OCI-M1 (cell line): ENCODE measurements at places on chromosomes 1 and 21.

DNA sequence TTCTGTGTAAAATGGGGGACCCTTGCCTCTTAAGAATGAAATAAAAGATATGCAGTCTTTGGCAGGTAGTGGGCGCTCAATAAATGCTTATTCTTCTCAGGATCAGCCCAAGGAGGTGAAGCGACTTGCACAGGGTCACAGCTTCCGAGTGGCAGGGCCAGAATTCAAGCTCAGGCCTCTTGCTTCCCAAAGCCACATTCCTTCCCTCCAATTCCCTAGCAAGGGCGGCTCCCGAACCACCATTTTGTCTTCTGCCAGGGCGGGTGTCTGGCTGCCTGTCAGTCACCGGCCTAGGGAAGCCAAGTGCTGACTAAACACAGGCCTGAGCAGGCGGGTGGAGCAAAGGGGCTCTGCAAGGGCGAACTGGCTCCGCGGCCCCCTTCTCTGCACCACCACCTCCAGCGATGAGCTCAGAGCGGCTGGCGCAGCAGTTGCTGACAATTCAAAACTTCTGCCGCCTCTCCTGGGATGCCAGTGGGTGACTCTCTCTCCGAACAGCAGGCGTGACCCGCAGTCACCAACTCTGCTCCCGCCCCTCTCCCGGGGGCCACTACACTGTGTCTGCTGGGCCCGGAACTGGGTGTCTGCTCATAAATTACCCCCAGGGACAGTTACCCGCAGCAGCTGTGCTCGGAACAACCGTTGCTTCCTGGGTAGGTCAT, 10.8 kb downstream of the GPR3 start:
- DNase-seq: peak; percentile 16

DNA sequence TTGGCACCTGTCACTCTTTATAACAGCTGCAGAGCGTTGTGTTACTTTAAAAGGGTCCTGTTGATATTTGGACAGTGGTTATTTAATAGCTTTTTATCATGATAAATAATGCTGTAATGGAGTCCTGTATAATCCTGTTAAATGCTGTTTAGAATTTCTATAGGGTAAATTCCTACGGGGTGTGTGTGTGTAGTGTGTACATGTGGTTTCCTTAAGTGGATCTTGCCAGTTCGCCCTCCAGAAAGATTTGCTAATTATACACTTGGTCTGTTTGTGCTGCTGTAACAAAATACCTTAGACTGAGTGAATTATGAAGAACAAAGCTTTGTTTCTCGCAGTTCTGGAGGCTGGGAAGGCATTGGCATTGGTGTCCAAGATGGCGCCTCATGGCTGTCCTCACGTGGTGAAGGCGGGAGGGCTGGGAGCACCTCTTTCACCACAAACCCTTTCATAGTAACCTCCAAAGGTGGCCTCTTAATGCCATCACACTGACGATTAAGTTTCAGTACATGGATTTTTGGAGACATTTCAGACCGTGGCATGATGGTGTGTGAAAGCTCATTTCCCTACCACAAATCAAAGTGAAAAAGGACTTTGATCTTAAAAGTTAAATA, 11.2 kb downstream of the PRMT2 start:
- no peak for DNase-seq

- no peak for DNase-seq
These were observed 16.3 kb upstream of the DESI2 start for GRCh38 chr1:244636488-244637259.

GRCh38 chr1:67524143-67525052, 94.2 kb upstream of the SERBP1 start:
- peak; percentile 18 for DNase-seq

DNA sequence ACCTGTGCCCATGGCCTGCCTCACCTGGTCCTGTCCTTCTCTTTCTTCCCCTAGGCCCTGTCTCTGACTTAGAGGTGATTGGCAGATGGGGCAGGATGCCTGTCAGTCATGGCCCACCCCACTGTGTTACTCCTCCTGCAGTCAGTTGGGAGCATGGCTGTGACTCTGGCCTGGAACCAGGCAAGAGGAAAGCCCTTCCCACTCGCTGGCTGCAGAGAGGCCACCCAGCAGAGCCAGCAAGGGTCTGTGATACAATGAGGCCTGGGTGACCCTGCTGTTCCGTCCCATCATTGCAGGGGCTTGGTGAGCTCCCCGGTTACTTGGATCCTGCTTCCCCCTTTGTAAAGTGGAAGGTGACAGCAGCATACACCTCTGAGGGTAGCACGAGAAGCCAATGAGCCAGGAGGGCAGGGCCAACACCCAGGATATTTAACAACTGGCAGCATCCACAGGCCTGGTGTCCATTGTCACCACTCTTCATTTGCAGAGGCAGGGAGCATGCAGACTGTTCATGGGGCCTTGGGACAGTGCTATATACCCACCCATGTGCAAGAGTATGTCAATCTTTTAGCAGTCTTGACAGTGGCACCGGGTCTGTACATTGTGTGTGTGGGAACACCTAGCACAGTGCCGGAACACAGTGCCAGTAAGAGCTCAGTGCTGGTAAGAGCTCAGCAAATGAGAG, 191.0 kb upstream of the C1orf174 start:
- DNase-seq: no peak

DNA sequence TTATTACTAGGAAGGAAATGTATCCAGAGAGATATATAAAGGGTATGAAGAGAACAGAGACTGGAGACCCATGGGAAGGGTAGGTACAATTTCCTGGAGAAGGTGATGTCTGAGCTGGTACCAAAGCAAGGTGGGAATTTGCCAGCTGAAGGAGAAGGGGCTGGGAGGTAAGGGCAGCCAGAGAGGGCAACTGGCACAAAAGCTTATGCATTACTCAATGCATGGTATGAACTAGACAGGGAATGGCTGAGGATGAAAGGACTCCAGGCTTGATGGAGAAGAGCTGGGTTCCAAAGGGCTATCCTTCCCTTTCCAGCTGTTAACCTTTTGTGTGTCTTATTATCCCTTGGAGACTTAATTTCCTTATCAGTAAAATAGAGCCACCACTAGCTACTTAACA, 113.6 kb upstream of the GADD45A start:
- DNase-seq: no peak

- DNase-seq: no peak
These were observed 162.3 kb upstream of the ADAMTS5 start for GRCh38 chr21:27129215-27129614.

DNA sequence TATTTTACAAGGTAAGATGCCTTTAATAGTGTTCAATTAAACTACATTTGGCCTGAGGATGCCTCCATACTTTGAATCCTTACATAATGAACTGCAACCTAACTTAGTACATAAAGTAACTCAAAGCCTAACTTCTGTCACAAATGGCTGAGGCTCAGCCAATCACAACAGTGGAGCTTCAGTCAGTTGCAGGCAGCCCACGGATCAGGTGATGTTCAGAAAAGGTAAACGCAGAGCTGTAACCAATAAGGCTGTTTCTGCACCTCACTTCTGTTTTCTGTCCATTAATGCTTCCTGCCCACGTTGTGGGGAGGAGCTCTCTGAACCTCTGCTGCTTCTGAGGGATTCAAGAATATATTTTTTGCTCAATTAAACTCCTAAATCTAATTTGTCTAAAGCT, 94.8 kb upstream of the KIAA0040 start:
- peak; percentile 46 for DNase-seq

DNA sequence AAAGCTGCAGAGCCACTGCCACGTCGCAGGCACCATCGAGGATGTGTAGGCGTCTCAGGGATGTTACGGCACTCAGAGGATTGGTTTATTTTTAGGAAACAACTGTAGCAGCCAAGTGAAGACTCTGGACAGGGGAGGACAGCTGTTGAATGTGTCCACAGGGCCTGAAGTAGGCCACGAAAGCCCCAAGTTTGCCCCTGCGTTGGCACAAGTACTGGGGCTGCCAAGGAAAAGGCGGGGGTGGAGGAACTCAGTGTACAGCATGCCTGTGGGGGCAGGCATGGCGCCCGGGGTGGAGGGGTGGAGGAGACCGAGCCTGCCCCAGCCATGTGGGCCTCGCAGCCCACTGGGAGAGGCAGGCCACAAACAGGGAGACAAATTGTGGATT, 89.7 kb downstream of the ADARB1 start:
- DNase-seq: no peak

DNA sequence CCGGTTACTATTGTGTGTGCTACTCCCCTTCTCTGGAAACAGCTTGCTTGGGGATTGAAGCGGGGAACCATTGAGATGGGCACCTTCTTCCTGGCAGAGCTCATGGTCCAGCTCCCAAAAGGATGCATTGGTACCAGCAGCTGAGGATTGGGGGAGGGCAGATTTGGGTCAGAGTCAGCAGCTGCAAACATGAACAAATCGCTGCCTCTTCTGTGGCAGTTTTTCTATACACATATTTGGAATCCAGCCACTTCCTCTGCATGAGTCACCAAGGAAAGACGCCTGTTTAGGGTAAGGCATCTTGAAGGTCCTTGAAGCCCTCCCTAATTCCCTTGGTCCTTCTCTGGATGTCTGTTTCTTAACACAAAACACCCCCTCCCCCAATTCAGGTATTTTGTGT, 104.7 kb downstream of the DAB1 start:
- DNase-seq: no peak

DNA sequence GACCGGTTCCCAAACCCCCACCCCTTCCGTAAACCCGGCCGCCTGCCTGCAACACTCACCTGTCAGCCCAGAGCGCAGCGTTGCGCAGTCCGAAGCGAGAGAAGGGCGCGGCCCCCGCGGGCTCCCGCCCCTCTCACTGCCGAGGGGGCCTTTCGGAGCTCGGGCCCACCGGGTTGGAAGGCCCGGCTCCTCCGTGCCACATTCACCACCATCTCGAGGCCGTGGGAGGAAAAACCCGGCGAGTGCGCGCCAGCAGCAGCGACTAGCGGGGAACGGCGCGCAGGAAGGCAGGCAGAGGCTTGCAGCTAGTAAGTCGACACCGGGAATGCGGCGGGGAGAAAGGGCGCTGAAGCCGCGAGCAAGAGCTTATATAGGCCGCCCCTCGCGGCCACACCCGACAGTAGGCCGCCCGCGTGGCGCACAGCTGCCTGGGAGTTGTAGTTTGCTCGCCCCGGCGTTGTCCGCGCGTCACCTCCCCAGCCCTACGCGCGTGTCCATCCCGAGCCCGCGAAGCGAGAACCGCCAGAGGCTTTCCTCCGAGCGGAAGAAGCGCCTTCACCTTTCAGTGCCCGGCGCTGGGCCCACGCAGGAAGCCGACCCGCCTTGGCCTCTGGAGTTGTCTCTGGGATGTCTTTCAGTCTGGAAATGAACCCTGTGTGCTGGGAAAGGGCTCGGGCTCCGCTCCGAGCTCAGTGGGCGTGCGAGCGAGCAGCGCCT, 10.4 kb upstream of the RAB42 start:
- peak; percentile 97 for DNase-seq

GRCh38 chr1:14611792-14612191, 13.3 kb downstream of the KAZN start:
- DNase-seq: no peak

DNA sequence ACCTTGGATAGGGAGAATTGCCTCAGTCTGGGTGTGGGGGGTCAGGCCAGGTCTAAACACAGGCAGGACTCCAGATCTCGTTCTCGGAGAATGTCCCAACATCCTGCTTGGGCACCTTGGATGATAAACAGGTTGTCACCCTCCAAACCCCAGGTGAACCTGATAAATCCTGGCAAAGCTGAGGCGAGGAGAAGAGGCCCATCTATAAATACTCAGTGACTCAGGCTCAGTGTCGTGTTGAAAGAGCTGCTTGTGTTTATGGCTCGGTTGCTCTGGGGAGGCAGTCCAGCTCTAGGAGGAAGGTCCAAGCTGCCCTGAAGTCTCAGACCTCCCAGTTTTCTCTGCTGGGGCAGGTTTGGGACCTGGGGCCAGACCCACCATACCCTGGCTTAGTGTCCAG, 15.8 kb upstream of the TRIM63 start:
- DNase-seq: no peak

DNA sequence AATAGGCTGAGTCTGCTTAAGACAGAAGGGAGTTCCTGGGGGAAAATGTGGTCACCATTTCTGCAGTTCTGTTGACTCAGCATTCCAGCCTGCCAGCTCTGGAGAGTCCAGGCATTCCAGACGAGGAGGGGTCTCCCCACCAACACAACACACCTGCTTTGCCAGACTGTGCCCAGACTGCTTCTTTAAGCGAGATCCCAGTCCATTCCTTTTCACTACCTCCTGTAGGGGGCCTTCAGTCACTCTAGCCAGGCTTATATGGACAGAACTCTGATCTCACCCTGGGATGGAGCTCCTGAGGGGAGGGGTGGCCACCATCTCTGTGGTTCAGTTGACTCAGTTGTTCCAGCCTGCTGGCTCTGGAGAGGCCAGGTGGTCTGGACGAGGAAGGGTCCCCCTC, 48.5 kb downstream of the UBE2U start:
- DNase-seq: no peak

- no peak for DNase-seq
These were observed 780 bp downstream of the HIVEP3 start for GRCh38 chr1:41917835-41918449.

DNA sequence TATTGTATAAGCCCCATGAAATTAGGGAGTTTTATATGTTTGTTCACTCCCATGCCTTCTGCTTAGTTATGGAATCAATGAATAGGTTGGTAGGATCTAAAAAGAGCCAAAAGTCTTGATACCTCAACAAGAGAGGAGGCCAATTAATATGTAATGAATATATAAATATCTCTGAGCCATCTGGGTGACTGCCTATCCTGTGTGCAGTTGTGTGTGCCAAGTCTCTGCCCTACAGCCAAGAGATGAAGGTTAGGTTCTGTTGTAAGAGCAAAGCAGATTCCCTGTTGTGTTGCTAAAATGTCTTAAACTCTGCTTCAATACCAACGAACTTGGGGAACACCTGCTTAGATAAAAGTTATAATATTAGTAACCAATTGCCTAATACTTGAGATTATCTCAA, 61.8 kb upstream of the GORAB start:
- DNase-seq: no peak

- DNase-seq: no peak
These were observed 725 bp downstream of the GUCA2A start for GRCh38 chr1:42163536-42164503.

DNA sequence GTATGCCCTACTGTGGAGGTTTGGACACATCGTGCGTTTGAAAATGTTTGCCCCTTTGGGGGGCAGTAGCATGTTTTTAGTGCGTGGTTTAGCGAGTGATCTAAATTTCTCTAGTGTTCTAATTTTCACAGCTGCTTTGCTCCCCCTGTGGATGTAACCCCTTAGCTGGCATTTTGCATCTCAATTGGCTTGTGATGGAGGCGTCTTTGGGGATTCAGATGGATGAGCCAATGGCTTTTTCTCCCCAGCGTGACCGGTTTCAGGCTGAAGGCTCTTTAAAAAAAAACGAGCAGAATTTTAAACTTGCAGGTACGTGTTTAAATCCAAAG, 836 bp downstream of the CDC7 start:
- no peak for DNase-seq

DNA sequence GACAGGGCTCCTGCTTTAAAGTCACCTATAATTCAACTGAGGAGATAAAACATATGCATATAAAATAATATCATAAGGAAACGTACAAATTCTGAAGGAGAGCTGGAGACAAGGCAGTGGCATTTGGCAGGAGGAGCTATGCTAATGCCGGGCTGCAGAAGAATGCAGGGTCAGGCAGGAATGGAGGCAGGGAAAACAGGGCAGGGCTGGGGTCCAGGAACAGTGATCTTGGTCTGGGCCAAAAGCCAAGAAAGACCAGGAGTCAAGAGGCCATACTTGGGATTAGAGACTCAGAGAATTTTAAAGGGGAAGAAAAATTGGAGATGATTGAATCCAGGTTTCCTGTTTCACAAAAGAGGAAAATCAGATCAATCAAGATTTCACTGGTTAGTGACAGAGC, 20.0 kb upstream of the BRDT start:
- DNase-seq: no peak

- no peak for DNase-seq
These were observed 132.9 kb downstream of the LRRIQ3 start for GRCh38 chr1:74065081-74065480.

- no peak for DNase-seq
These were observed 440.9 kb downstream of the PRDM2 start for GRCh38 chr1:14140831-14141401.
